Stimulated activated CD8-positive, alpha-beta memory T cell treated with anti-CD3 and anti-CD28 coated beads, Interleukin-4, amount 100 ng/mL, for 1 hour (primary cell): ENCODE measurements at places on chromosomes 3 and 15.

GRCh38 chr3:123046262-123047061 is 18.9 kb upstream of the SEMA5B start:
- no peak for DNase-seq

GRCh38 chr3:189776149-189776824 is 145.1 kb downstream of the TP63 start:
- no peak for DNase-seq

DNA sequence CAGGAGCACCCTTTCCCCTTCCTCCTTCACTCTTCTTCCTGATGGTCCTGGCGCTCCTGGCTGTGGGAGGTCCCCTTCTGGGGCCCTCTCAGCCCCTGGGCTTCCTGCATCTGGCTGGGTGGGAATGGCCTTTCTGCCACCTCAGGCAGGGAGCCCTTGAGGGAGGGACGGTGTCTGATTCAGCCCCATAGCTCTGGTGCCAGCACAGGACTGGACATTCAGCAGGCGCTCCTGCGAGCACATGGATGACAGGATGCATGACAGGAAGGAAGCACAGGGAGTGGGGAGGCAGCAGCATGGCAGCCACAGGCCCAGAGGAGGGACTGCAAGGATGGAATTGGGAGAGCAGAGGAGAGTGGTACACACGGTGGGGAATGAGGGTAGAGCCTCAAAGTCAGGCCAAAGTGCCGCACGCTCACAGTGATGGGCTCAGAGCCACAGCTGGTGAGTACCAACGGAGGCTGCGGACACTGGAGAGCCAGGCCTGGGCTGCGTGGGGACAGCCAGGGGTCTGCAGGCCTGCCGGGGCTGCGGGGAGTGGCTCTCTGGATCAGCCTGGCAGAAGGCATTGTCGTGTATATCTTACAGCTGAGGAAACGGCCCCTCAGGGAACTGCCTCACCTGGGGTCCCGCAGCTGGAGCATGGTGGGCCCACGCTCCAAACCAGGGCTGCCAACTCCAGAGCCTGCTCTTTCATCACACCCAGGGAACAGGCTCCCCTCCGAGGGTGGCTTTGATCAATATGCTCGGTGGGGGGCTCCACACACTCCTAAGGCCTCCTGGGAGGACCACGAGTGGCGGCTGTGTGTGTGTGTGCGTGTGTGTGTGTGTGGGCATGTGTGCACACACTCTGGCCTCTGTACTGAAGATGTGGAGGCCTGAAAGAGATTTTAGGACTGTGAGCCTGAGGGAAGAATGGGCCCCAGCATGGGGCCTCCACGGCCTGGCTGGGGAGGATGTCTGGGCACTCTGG is 51.4 kb upstream of the CTSH start:
- DNase-seq = no peak

- no peak for DNase-seq
Measured at GRCh38 chr3:125160606-125161371, 51.8 kb downstream of the SLC12A8 start.

- no peak for DNase-seq
Measured at GRCh38 chr15:41182266-41182665, 48.3 kb downstream of the EXD1 start.
